ENCODE measurements at places on chromosomes 7 and 10.

- DNase-seq: no peak
Measured at GRCh38 chr7:44539669-44540506, 1.2 kb downstream of the NPC1L1 start.

GRCh38 chr7:112963634-112964033 is 123.0 kb downstream of the GPR85 start:
- no peak for DNase-seq

GRCh38 chr7:117808910-117809705 is 64.1 kb downstream of the CTTNBP2 start:
- DNase-seq: no peak

- DNase-seq: peak; percentile 84
Measured at GRCh38 chr10:114195079-114195478, 15.9 kb downstream of the TDRD1 start.

GRCh38 chr10:103543617-103544525 is 50.4 kb downstream of the NEURL1 start:
- no peak for DNase-seq

DNA sequence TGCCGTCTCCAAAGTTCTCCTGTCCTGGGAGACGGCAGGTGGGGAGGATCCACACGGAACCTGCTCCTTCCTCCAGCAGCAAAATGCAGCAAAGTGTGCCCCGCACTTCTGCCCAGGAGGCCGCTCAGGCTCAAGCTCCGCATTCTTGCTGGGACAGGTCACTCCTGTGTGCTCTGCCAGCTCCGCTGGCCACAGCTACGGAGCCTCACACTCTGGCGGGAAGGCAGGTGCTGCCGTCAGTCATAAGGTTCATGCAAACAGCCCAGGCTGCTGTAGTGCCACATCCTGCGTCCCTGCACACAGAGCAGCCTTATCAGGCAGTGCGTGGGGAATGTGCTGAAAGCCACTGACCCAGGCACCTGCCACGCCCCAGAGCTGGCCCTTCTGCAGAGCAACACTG is 22.4 kb downstream of the ADGRA1 start:
- DNase-seq: no peak

DNA sequence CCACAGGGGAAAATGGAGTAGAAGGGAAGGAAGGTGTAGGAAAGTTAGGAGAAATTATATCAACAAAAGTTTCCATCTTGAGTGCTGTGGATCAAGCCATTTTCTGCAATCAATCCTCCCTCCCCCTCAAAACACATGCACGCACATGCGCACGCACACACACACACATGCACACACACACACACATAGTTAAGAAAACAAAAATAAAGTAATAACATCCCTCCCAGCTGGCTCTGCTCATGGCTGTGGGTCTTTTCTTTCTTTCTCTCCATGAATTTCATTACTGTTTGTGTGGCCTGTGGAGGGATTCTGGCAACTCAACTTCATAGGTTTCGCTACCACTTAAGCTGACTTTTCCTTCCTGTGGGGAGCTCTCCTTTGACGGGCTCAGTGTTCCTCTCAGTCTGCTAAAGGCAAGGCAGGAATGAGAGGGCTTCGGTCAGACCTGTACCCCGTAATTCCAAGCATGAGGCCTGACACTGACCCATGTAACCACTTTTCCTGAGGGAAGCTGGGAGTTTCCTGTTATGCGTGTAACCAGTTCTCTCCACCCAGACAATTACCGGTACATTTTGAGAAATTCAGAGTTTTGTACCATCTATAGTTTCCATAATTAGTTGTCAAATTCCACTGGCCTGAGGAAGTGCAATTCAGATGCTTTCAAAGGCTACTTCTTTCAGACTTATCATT is 79.8 kb downstream of the ZNF92 start:
- DNase-seq: no peak

- DNase-seq: peak; percentile 70
Measured at GRCh38 chr7:138170959-138171703, 94.9 kb downstream of the AKR1D1 start.

GRCh38 chr7:127822822-127823508 is 171.0 kb downstream of the SND1 start:
- peak; percentile 11 for DNase-seq

DNA sequence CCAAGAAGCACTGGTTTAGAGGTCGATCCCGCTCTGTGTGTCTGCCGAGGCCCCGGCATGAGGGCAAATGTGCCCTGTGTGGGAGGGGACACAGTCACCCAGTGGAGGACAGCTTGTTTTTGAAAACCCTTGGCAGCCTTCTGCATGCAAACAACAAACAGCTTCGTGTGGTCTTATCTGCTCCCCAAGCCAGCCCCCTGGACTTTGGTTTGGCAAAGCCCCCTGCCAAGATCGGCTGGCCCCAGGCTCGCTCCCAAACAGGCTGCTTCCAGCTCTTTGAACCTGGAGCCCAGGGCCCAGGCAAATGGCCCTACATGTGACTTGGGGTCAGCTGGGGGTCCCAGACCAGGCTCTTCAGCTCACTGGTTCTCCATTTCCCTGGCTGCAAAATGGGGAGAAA is 2.9 kb downstream of the ELN start:
- no peak for DNase-seq

GRCh38 chr7:72805526-72806494 is 22.2 kb downstream of the TYW1B start:
- DNase-seq: no peak

DNA sequence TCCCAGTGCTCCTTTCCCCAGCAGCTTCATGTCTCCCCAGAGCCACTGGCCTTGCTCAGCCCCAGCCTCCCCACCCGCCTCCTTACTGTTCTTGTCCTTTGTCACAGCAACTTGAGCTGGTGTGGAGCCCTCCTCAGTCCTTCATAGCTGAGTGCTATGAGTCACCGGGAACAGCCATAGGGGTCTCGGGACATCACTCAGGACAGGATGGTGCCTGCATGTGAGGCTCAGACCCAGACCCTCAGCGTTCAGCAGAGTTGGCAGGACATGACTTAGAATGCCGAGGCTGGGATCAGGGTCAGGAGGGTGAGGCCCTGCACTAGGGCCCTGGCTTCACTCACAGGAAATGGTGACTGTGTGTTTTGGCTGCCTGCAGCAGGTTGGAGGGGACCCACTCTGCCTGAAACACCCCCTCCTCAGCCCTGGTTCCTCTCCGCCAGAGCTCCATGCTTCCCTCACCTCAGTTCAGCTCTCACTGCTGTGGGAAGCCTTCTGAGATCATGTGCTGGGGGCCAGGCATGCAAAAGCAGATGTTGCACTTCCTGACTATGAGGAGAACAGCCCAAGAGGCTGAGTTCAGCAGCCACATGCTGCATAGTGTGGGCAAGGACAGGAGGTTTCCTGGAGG is 40.7 kb upstream of the GJD4 start:
- DNase-seq: peak; percentile 18

DNA sequence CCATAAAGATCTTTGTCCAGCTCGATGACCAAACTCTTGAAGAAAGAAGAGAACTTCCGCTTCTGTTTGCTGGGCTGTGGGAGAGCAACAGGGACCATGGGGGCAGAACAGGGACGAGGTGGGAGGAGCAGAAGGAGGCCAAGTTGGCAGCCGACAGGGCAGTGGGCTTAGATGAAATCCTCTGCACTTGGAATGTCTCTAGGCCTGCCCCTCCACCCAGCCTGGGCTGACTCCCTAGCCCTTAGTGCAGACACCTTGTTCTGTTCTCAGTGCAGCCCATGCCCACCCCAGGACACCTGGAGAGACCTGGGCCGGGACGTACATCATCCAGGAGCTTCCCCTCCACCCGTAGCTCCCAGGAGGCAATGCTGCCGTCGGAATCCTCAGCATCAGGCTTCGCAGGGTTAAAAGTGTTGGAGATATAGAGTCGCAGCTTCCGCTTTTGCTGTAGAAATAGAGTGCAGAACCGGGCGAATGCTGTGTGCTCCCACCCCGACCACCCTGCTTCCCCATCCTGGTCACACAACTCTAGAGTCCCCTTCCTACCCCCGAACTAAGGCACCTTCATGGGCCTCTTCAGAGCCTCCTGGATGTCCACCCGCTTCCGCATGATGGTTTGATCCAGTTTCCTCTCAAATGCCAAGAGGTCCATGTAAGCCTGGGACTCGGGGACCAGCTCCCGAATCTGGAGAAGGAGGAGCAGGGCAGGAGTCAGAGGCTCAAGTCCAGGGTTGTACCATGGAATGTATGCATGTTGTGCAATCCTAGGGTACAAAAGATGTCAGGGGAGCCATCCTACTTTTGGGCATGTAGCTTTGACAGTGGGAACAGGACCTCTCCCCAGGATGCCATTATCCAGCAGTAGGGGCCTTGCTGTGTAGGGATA is 6.1 kb downstream of the SMARCD3 start:
- no peak for DNase-seq

DNA sequence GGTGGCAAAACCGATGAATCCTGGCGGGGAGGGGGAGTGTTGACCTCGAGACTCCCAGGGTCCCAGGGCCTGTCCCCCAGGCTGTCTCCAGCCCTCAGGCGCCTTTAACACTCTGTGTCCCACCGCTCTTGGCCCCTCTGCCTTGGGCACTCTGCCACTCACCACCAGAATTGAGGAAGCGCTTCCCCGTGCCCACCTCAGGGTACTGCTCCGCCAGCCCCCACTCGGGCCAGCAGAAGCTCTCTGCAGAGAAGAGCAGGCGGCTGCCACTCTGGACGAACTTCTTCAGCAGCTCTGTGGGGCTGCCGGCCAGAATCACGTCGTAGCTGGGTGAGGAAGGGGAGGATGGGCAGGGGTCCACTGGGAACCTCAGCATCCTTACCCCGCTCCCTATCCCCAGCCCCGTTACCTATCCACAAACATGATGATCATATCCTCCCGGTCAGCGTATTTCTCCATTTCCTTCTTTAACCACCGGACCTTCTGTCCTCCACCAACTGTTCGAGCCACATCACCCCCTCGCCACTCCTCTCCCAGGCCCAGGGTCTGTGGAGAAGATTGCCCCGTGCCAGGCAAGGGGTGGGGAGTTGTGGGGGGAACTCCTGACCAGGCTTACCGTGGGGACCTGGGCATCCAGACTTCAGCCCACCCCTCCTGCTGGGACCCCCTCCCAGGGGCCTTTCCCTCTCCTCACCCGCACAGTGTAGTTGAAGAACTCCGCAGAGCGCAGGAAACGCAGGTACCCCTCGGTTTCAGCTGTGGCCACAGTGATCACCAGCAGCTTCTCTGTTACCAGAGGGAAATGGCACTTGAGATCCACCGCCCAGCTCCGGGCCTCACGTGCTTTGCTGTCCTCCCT is 1.2 kb downstream of the PLOD3 start:
- peak; percentile 21 for DNase-seq

GRCh38 chr7:74684921-74685320 is 27.4 kb downstream of the GTF2I start:
- peak; percentile 7 for DNase-seq

DNA sequence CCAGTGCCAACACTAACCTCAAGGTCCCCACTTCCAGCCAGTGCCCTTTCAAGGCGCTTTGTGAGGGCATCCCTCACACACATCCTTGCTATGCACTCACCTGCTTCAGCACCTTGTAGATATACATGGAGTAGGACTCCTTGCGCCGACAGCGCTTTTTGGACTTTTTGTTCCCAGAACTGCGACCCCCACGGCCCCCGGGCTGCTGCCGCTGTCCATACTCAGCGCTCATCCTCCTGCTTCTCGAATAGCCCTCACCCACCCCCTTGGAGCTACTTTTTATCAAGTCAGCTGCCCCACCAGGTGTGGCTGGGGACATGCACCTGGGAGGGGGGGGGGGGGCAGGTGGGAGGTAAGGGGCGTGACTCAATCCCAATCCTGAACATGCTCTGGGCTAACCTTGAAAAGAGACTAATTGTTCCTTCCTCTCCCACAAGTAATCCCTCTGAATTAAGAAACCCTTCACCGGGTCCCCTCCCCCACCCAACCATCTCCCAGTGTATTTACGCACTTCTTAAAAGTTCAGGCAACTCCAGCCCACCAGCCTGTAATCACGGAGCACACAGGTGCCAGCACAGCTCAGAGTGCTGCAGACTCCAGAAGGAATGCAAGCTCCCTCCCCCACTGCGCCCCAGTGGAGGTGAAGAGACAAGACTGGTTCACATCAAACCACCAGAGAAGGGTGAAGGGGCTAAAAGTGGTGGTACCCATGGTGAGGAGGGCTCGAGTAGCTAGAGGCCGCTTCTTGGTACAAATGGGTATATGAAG is at the start of gene H2BK1:
Gene H2BK1, minus strand, starts transcription at position 402 of the 768 bp plus-strand sequence. Its CDS starts 170 bp downstream, at position 232.
- DNase-seq: no peak

GRCh38 chr7:108291791-108292440 is 161.8 kb upstream of the LAMB4 start:
- DNase-seq: no peak

DNA sequence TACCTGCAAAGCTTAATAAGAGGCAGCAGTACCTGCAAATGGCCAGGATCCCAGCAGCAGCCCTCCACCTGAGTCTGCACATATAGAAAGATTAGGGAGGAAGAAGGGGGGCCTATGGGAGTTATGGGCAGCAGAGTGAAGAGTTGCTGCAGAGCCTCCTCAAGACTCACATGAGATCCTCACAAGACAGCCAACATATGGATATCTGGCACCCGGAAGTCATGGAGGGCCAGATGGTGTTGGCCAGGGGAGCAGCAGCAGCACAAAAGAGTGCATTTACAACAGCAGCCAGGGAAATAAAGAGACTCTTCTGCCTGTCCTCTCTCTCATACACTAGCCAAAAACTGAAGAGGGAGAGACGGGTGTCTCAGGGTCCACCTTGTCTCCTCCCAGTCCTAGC is 4.0 kb upstream of the TAS2R40 start:
- no peak for DNase-seq

DNA sequence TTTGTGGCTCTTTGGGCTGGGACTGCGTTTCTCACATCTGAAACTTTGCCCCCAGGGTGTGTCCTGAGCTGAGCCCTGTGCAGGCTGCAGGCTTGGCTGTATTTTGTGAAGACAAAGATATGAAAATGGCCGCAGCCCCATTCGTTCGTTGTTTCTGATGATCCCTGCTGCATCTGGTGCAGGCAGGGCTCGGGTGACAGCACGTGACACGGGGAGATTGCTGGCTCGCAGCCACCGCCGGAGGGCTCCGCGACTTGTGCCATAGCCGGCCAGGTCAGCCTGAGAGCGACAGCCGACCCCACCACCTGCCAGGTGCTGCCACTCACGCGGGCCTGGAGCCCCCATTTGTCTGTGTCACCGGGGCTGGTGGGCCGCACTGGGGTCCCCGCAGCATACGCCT is 81.3 kb downstream of the ZRANB1 start:
- no peak for DNase-seq

- DNase-seq: no peak
Measured at GRCh38 chr7:43870316-43870715, 999 bp upstream of the MRPS24 start.

GRCh38 chr7:151999424-152000090 is 25.9 kb upstream of the GALNT11 start:
- DNase-seq: no peak

- no peak for DNase-seq
Measured at GRCh38 chr7:4020086-4020485, 662.0 kb upstream of the FOXK1 start.

DNA sequence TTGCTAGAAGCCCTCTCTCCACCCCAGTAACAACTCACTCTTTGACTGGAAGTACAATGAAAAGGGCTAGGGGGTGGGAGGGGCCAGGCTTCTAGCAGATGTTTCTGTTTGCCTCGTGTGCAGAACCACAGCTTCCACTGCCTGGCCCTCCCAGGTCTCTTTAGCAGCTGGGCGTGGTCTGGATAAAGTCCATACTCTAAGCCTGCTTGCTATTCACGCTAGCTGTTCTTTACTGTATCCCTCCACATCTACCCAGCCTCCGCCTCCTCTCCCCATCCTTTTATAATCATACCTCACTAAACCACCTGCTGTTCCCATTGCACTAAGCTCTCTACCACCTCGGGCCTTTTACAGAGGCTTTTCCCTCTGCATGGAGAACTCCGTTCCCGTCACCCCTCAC is 288.8 kb downstream of the CAMK1D start:
- no peak for DNase-seq

GRCh38 chr10:74718208-74718607 is 108.2 kb upstream of the KAT6B start:
- DNase-seq: no peak
